ENCODE measurements at places on chromosomes 7 and 10. TPM values are rescaled to one million over a fixed set of nuclear protein-coding genes. Genes with fewer than 3 reads are reported as not detected.
A peak's percentile ranks its signal among the peaks of the same experiment; 100 is the strongest.

GRCh38 chr10:11712744-11713143 lies 29.4 kb upstream of the ECHDC3 start:
- no peaks in the 10 kb centered on the region for H3K27me3 ChIP-seq
- no peak overlapping the region for H3K27ac ChIP-seq
- H3K36me3 ChIP-seq, result no peaks in the 10 kb centered on the region
- no peak overlapping the region for H3K4me3 ChIP-seq
- H3K4me1 ChIP-seq, result peaks cover 25% of the 10 kb centered on the region

DNA sequence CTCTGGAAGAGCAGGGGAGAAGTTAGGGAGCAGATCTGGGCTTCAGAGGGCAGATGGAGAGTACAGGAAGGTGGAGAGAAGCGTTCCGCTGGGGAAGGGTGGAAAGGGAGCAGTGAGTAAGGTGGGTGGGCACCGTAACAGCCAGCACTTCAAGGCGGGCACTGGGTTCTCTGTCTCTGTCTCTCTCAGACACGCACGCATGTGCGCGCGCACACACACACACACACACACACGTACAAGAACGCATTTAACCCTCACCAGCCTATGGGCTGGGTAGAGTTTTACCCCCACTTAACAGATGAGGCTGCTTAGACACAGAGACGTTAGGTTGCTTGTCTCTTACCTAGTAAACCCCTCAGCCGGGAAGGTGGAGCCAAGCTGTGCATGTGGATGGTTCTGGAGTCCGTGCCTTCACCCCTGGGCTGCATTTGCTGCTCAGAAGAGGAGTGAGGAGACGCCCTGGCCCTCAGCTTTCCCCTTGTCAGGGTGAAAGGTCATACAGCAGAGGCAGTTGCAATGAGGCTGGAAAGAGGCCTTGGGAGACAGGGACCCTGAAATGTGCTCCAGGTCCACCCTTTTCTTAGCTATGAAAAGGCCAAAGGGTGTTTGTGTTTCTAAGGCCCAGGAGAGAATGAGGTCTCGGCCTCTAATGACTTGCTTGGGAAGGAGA lies 16.0 kb downstream of the ADCYAP1R1 start:
- H3K27ac ChIP-seq, result no peak overlapping the region
- no peaks in the 10 kb centered on the region for H3K36me3 ChIP-seq
- H3K27me3 ChIP-seq, result no peaks in the 10 kb centered on the region
- no peak for DNase-seq

GRCh38 chr10:71852355-71852937 lies 1.4 kb upstream of the PSAP start:
- H3K4me1 ChIP-seq, result peaks cover 9% of the 10 kb centered on the region
- no peak overlapping the region for H3K4me3 ChIP-seq
- H3K27ac ChIP-seq, result peak overlapping the region; percentile 58
- DNase-seq, result no peak
- H3K36me3 ChIP-seq, result no peaks in the 10 kb centered on the region

GRCh38 chr7:968205-969105 lies 6.9 kb downstream of the COX19 start:
- H3K27ac ChIP-seq, result no peak overlapping the region
- peaks cover 36% of the 10 kb centered on the region for H3K36me3 ChIP-seq
- H3K27me3 ChIP-seq, result no peaks in the 10 kb centered on the region
- peaks cover 51% of the 10 kb centered on the region for H3K4me1 ChIP-seq

GRCh38 chr7:130420943-130421578 lies 19.8 kb downstream of the CEP41 start:
- H3K4me3 ChIP-seq, result no peak overlapping the region
- no peak overlapping the region for H3K27ac ChIP-seq
- DNase-seq, result no peak
- H3K4me1 ChIP-seq, result no peaks in the 10 kb centered on the region
- no peaks in the 10 kb centered on the region for H3K36me3 ChIP-seq

DNA sequence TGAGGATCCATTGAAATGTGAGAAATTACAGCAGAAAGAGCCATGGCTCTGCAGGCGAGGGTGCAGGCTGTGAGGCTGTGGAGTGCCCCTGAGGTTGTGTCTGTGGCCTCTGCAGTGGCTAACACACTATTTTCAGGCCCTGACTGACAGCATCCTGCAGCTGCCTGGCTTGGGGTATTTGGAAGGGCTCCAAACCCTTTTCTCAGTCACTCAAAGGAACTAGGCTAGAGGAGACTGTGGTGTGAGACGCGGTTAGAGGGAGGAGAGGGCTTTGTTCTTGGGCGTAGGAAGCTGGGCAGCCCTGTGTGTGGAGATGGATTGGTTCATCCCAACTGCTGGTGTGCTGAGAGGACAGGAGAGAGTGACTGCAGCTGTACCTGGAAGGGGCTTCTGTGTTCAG lies 134.9 kb downstream of the RAMP3 start:
- H3K4me1 ChIP-seq, result no peaks in the 10 kb centered on the region
- H3K27me3 ChIP-seq, result peaks cover 3% of the 10 kb centered on the region
- DNase-seq, result no peak
- no peak overlapping the region for H3K27ac ChIP-seq

DNA sequence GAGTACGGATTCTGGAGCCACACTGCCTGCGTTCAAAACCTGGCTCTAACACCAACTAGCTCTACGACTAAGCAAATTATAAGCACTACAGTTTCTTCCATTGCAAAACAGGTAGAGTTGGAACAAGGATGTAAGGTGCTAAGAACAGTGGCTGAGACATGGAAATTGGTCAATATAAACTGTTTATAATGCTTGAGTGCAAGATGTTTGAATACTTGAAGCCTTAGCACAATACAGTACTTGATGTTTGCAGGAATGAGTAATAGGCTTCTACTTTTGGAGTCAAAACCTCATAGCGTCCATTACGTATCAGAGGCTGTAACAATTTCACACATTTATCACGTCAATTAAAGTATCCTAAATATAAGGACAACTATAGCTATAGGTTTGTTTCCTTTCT lies 6.9 kb downstream of the NT5C2 start:
- H3K27ac ChIP-seq, result peak overlapping the region; percentile 51
- H3K4me1 ChIP-seq, result peaks cover 5% of the 10 kb centered on the region
- peaks cover 24% of the 10 kb centered on the region for H3K36me3 ChIP-seq
- no peak overlapping the region for H3K4me3 ChIP-seq
- no peak for DNase-seq

COL13A1 gene
- 3.8 TPM for total RNA-seq

RPEL1 gene
- total RNA-seq, result not detected

Data from esophagus squamous epithelium (tissue), 5 donors.